Activated CD4-positive, alpha-beta T cell treated with anti-CD3 and anti-CD28 coated beads, Interleukin-2, amount 10 ng/mL, durations not matched to agents 7 days and 5 days (primary cell): ENCODE measurements at places on chromosomes 4 and X.

GRCh38 chrX:10902001-10902400, 209.1 kb upstream of the HCCS start:
- DNase-seq, result no peak

- no peak for DNase-seq
These were observed 56.3 kb downstream of the CYTL1 start for GRCh38 chr4:4962928-4963327.

DNA sequence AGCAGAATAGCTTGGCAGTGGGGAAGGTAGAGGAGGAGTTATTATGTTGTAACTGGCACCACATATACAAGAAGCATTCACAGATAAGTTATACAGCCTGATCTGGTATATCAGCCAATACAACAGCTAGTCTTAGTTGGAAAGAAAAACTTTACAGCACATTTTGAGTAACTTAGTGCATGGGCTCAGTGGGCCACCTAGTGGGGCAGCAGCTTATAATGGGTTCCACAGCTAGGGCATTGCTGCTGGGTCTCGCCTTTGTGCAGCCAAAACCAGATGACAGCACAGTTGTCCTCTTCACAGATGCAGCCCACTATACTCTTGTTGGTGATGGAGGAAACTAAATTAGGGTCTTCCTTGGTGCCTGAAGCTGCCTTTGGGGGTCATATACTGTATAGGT, 448.1 kb upstream of the RASGEF1B start:
- DNase-seq, result no peak

DNA sequence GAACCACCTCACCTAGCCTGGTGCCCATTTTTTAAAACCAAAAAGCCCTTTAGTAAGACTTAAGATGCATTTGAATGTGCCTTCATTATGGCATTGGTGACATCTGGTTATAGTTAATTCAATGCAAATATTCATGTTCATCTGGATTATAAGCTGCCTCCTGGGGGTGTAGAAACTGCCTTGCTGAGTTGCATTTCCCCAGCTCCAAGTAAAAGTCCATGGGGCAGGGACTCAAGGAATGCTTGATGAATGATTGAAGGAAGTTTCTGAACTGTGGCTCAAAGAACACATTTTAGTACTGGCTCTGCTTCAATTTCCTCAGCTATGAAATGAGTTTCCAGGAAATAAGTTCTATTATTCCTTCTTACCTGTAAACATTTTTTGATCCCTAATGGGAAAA, 18.5 kb upstream of the RBM47 start:
- no peak for DNase-seq

DNA sequence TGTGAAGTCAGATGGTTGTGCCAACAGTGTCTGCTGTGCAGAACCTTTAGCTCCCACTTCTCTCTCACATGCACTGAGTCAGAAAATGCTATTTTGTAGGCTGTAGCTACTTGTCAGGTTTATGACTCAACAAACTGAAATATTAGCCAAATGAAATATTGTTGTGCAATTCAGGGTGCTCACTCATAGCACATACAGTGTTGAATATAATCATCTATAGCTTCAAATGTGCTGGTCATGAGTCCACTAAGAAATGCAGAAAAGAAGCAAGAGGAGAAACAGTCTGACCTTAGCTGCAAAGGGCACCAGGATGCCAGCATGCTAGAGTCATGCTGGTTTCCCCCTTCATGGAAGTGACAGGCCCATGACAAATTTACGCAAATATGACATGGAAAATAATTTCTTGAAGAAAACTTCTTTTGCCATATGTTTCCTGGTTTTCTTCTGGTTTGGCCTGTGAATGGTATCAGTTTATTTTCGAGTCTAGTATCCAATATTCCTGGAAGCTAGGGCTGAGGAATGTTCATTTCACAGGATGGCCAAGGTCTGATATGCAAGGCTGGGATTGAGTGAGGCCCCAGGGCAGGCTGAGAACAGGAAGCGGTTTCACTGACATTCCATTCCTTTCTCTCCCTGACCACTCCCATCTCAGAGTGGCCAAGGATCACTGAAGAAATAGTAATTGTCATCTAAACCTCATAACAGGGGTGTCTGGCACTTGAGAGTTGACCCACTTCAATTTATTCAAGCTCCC, 10.3 kb upstream of the CXCL2 start:
- DNase-seq, result no peak

DNA sequence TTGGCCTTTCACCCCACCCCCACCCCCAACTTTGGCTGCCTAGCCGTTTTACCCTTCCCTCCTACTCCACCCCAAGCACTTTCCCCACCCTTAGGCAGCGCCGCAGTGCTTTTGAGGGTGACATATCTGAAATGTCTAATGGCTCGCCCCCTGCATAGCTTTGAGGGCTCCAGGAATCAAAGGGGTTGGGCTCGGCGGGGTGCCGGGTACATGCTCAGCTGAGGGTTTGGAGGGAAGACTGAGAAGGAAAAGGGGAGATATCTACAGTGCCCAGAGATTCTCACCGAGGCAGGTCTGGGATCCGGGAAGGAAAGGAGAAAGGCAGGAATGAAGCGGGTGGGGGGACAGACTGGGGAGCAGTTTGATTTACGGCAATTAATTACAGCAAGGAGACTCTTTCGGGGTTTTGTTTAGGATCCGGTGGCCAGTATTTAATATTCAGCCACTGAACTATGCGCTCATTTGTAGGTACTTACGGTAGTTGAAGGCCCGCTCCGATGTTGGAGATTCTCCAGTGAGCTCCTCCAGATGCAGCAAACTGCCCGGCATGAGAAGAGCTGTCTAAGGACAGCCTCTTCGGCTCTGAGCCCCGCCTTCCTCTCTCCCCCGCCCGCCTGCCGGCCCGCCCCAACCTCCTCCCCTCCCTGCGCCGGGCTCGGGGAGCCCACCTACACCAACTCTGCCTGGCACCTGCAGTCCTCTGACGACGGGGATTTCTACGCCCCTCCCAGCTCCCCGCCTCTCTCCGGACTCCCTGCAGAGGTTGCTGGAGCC, at the start of gene IGSF1:
TSS of gene IGSF1 (minus strand) at position 569 of the 774 bp plus-strand sequence. CDS start 2,632 bp downstream, outside the sequence.
- DNase-seq, result no peak

- DNase-seq, result no peak
These were observed 153.6 kb downstream of the AFAP1 start for GRCh38 chr4:7786040-7786439.

GRCh38 chr4:133000012-133000411, 149.1 kb upstream of the PCDH10 start:
- no peak for DNase-seq

DNA sequence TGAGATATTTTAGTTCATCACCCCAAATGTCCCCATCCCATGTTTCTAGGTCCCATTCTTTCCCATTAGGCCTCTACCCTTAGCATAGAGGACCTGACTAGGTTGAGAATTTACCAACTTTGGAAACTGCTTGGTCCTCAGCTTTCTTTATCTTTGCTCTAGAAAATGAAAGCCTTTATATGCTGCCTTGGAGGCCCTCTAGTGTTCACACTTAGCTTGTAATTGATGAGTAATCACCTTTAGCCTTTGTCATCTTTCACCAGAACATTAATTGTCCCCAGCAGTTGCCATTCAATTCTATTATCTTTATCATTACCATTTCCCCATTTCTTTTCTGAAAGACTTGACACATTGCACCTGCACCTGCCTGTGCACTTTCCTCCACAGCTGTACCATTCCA, 589.2 kb upstream of the NR3C2 start:
- no peak for DNase-seq

DNA sequence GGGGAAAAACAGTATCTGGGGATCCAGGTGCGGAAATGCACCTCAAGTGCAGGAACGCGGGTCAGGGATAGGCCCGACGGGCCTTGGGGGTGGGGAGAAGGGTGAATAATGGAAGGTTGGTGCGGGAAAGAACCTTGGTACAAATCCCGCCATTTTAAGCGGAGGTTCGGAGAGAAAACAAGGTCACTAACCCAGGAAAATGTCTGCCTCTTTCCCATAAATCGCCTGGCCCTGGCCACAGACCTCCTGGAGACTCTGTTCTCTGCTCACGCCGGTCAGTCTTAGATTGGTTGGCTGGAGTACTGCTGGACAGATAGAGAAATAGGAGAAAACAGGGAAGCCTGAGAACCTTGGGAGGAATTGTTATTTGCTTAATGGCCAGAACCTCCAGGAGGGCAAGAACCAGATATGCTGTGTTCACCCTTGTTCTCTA, 897 bp upstream of the FBXL5 start:
- no peak for DNase-seq

- no peak for DNase-seq
These were observed 13.2 kb upstream of the XIAP start for GRCh38 chrX:123846577-123847038.

- peak; percentile 24 for DNase-seq
These were observed at the start of gene DCHS2 for GRCh38 chr4:154491341-154492271. TSS of gene DCHS2 (minus strand) at chr4:154491799. CDS start at chr4:154491355, 444 bp downstream.

GRCh38 chrX:124501586-124501985, 155.2 kb downstream of the SH2D1A start:
- DNase-seq, result no peak
